GM12891 (cell line): ENCODE measurements at places on chromosomes 16 and 17.

DNA sequence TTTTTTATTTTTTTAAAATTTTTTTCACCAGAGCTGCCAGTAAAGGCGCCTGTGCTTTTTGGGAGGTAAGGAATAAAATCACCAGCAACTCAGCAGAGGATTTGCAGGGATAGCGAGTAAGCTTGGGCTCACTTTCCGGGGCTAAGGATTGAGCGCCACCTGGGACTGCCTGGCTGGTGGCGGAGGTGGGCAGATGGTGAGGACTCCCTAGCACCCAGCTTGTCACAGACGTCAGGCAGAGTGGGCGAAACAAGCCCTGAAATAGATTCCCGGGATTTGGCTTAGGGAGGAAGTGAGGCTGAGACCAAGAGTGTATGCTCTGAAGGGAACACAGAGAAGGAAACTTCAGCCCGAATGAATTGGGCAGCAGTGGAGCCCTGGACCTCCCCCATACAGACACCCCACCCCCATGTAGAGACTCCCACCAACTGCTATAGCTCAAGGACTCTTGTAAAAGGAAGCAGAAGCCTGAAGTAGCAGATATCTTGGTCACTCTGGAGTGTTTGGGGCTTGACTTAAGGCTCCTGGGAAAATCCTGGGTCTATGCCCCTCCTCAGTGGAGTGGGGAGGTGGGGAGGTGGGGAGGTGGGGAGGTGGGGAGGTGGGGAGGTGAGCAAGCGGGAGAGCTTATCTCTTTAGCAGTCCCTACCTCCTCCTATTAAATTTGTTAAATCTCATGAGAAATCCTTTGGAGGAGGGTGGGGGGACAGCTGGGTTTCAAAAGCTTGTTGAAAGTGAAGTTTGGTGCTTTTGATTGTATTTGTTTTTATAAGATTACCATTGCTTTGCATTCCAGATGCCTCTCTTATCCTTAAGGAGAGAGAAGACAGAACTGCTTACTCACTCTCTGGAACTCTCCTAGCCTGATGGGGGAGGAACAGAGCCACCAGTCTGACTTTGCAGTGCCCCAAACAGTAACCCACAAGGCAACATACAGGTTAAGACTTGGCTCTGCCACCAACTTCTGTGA, 8.2 kb downstream of the ARL4D start:
- no peak for DNase-seq

DNA sequence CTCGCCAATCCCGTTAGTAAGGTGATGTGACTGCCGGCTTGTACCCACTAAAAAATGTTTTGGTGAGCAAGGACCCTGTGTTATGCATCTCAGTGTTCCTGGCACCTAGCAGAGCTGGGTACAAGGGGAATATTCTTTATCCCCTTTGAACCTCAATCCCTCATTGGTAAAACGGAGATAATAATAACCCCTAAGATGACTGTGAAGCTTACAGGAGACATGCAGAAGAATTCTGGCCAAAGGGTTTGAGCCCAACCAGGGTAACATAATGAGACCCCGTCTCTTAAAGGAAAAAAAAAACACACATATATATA, 896 bp downstream of the GGA2 start:
- no peak for DNase-seq

DNA sequence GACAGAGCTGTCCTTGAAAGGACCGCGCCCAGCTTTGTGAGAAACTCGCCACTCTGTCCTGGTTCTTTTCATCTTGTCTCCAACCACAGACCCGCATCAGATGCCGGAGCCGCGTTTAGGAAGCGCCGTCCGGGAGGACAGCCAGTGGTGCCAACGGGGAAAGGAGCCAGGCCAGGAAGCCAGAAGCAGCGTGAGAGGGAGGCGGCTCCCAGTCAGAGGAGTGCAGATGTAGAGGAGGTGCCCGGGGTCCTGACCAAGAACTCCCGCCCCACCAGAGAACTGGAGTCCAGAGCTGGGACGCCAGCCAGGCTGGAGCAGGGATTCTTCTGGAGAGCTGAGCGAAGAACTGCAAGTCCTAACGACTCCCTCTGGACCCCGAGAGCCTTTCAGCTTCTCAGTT, 49.3 kb upstream of the TNRC6C start:
- DNase-seq, result no peak

DNA sequence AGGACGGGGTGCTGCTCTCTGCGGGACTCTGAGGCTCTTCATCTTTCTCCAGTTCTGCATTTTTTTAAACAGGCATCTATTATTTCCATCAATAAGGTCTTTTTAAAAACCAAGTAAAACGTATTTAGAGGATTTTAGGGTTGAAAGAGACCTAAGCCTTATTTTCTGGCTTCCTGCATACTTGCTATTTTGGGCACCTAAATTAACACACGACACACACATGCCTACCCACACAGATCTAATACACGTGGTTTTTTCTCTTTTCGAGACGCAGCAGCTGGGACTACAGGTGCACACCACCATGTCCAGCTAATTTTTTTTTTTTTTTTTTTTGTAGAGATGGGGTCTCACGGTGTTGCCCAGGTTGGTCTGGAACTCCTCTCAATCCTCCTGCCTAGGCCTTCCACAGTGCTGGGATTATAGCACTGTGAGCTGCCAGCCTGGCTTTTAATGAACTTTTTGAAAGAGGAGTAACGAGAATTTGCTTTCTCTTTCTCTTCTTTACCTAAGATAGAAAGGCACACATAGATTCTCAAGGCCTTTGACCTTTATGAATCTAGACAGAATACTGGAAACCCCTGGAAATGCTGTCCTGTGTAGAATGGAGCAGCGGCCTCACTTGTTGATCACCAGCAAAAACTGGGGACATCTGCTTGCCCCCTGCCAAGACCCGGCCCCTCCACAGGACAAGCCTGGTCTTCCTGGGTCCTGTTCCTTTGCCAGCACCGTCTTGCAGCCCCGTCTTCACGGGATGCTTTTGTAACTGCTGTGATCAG, 13.8 kb downstream of the DNAAF8 start:
- no peak for DNase-seq

DNA sequence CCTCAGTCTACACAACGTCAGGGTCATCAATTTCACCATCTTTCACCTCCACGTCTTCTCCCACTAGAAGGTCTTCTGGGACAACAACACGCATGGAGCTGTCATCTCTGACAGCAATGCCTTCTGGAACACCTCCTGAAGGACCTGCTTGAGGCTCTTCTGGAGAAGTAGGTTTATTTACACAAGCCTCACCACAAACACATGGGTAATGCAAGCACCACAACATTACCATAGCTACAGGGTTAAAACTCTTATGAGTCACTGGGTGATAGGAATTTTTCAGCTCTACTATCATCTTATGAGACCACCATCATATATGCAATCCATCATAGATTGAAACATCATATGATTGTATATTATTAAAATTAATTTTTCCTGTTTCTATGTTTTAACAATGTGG, 215.4 kb downstream of the CHD9NB start:
- no peak for DNase-seq
